ENCODE measurements at places on chromosomes 5 and 9. TPM values are rescaled to one million over a fixed set of nuclear protein-coding genes. Genes with fewer than 3 reads are reported as not detected.

- no peak for DNase-seq
- H3K4me1 ChIP-seq = no peaks in the 10 kb centered on the region
- H3K36me3 ChIP-seq = no peaks in the 10 kb centered on the region
- no peak overlapping the region for H3K27ac ChIP-seq
- H3K27me3 ChIP-seq = no peaks in the 10 kb centered on the region
- H3K4me3 ChIP-seq = no peak overlapping the region
Measured at GRCh38 chr5:29561564-29561963, 1631.9 kb upstream of the CDH6 start.

DNA sequence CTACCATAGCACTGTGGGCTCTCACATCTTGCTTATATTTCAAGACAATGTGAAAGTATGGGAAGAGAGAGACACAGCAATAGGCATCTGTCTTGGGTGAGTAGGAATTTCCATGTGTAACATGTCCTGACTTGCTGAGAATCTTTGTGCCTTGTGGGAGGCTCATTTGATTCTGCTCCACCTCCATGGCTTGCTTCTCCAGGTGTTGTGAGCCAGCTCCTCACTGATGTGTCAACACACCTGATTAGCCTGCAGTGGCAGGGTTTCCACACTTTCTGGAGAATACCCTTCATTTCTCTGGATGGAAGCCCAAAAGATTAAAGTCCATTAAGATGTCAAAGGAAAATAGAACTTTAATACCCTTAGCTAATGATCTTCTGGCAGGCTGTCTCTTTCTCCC lies 613.6 kb downstream of the ZNF608 start:
- no peak overlapping the region for H3K27ac ChIP-seq
- DNase-seq = no peak
- no peak overlapping the region for H3K4me3 ChIP-seq
- no peaks in the 10 kb centered on the region for H3K4me1 ChIP-seq
- H3K27me3 ChIP-seq = no peaks in the 10 kb centered on the region

IGFBPL1 gene
- total RNA-seq = 39.0 TPM

DNA sequence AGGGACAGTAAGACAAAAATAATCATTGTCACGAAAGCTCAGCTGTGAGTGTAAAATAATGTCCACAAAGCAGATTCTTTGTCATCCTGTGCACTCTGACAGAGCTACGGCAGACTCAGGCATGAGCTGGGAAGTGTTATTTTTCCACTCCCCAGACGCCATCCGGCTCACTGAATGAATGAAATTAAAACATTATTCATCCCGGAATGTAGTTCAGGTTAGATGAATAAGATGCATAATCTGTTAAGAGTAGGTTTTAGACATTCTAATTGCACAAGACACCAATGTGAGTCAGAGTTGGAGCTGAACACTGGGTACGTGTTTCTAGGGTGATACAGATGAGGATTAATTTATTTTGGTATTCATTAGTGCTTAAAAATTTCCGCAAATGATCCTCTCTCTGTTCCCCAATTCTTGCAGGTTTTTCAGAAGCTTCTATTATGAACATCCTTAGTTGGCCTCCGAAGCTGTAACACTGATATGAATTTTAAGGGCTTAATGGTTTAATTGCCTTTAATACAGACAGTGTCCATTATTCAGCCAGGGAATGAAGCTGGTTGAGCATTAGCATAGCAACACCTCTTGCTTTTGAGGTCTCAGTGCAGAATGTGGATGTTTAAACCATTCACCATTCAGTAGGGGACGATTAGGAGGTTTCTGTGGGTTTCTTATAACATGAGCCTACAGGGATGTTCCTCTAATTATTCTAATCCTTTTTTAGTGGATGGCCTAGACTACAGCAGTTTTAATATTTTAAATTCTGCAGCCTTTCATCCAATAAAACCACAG lies 65.6 kb upstream of the FRRS1L start:
- H3K4me3 ChIP-seq = no peak overlapping the region
- no peak for DNase-seq
- H3K27me3 ChIP-seq = peaks cover 7% of the 10 kb centered on the region

CDC20B gene
- 0.16 TPM for total RNA-seq

SH3GL2 gene
- 2.1 TPM for total RNA-seq

DNA sequence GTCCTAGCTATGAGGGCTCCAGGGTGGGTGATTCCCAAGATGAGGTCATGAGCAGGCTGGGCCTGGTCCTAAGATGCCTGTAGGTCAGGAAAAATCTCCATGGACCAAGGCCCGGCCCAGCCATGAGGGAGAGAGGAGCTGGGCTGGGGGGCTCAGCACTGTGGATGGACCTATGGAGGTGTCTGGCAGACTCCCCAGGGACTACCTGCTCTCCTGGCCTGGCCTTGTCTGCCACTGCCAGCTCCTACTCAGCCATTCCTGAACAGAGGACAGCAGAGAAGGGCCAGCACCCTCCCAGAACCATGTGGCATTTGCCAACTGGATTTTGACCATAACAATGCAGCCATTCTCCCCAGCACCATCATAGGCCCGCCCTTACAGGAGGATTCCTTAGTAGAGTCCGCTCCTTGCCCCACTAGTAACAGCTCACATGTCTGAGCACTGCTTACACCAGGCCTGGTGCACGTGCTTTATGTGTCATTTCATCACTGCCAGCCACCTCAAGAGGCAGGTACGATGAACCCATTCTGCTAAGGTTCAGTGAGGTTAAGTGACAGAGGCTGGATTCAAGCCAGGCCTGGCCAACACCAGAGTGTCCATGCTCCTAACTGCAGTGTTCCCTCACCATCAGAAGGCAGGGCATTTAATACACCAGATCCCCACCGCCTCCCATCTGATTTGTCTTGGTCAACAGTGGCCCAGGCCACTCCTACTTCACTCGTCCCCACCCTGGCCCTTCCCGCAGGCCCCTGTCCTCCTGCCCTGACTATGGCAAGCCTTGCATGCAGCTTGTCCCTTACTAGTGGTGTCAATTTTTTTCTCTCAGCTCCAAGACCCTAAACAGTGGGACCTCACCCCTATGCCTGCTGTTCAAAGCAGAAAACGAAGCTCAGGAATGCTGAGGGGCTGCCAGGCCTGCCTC lies 669 bp downstream of the IL13 start:
- no peak overlapping the region for H3K27ac ChIP-seq
- no peaks in the 10 kb centered on the region for H3K4me1 ChIP-seq
- H3K36me3 ChIP-seq = no peaks in the 10 kb centered on the region
- peaks cover 44% of the 10 kb centered on the region for H3K27me3 ChIP-seq
- no peak for DNase-seq

DNA sequence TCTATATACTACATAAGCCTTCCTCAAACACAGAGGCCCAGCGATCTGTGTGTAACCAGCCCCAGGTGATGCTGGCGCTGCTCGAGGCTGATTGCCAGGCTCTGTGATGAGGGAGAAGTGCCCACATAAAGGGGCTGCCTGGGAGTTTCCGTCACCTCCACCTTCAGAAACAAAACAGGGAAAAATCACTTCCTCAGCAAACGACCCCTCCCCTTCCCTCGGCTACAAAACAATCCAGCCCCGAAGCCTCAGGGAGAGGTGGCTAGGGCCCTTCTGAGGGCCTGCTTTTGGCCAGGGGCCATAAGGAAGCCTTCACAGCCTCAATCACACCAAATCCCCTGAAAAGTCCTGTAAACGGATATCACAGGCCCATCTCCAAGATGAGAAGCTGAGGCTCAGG lies 51.1 kb downstream of the DAP start:
- DNase-seq = no peak
- H3K27ac ChIP-seq = no peak overlapping the region
- H3K4me3 ChIP-seq = no peak overlapping the region
- no peaks in the 10 kb centered on the region for H3K4me1 ChIP-seq

DMRT3 gene
- not detected for total RNA-seq

- H3K36me3 ChIP-seq = no peaks in the 10 kb centered on the region
- no peaks in the 10 kb centered on the region for H3K4me1 ChIP-seq
- H3K4me3 ChIP-seq = no peak overlapping the region
- no peak for DNase-seq
Measured at GRCh38 chr5:103883143-103883542, 320.6 kb upstream of the NUDT12 start.

- H3K4me3 ChIP-seq = no peak overlapping the region
- DNase-seq = no peak
- H3K27ac ChIP-seq = no peak overlapping the region
- no peaks in the 10 kb centered on the region for H3K27me3 ChIP-seq
Measured at GRCh38 chr9:132003319-132003704, 76.4 kb downstream of the MED27 start.

DNA sequence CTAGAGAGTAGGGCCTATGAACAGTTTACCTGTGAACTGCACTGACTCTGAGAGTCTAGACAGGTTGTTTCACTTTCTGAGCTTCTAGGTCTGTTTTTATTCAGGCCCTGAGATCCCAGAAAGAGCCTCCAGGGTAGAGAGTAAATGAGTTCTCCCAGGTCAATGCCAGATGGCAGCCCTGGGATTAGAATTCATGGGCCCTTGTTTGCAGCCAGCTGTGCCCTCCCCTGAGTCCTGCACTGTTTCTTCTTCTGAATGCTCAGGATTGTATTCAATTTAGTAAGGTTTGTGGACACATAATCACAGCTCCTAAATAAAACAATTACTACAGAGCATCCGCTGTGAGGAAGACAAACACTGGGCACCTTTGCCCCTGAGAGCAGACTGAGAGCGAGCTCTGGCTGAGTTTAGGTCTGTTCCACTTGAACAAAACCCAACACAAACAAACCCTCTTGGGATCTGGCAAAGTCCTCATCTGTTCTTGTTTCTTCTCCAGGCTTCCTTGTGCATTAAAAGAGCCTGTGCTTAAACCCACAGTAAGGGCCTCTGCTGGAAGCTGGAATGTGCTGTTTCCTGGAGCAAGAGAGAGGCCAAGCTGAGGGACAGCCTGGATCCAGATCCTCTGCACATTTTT lies 29.9 kb downstream of the FAM219A start:
- no peak for DNase-seq
- H3K27ac ChIP-seq = no peak overlapping the region
- H3K4me3 ChIP-seq = no peak overlapping the region
- H3K36me3 ChIP-seq = no peaks in the 10 kb centered on the region
- no peaks in the 10 kb centered on the region for H3K4me1 ChIP-seq

DDX46 gene
- total RNA-seq = 86.5 TPM

All from endodermal cell (in vitro differentiated cells).